ENCODE measurements at places on chromosomes 13 and 19. TPM values are rescaled to one million over a fixed set of nuclear protein-coding genes. Genes with fewer than 3 reads are reported as not detected.
A peak's percentile ranks its signal among the peaks of the same experiment; 100 is the strongest.

DNA sequence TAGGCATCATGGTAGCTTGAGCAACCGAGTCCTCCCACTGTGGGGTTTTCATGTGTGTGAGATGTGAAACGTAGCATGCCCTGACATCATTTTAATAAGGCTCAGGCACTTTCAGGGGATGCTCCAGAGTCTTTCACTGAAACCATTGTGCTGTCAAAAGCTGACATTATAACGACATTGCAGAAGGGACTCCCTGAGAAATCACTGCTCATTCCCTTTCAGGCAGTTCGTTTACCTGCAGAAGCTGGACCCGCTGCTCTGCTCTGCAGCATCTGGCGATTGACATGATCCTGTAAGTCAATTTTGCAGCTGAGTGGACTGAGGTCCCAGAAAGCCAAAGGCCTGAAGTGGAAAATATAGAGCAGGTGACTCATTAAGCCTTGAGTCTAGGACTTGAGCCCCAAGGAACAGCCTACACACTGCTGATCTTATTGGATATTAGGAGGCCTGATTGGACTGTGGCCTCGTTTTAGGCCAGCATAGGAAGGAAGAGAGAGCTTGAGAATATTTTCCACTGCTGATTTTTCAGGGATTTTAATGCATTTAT, 54.0 kb upstream of the CNMD start:
- no peak for DNase-seq

DNA sequence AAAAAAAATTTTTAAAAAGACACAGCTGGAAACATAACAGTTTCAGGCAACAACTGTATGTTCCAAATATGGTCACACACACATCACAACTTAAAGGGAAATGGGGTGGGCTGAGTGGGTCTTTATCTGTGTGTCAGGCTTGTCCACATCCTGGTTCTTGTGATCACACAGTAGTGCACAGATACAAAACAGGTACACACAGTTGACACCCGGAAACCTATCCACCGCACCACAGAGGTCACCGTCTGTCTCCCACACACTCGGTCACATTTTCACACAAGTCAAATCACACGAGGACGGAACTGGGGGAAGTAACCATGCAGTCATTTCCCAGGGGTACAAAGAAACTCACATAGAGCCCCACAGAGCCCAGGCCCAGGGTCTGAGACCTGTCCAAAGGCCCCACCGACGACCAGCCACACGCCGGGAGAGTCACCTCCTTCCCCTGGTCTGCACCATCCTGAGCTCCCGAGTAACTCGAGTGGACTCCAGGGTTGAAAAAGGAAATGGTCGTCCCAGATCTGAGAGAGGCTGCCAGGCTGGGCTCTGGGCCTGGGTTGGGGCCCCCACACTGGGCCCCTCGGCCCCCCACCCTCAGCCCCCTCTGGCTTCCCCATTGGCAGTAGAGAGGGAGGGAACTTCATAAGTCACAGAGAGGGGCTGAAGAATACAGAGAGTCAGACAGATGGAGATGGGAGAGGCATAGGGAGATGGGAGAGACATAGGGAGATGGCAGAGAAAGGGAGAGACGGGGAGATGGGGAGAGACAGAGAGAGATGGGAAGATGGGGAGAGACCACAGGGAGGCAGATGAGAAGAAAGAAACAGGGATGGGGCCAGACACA, 1.3 kb upstream of the PPAN start:
- peak; percentile 58 for DNase-seq

DNA sequence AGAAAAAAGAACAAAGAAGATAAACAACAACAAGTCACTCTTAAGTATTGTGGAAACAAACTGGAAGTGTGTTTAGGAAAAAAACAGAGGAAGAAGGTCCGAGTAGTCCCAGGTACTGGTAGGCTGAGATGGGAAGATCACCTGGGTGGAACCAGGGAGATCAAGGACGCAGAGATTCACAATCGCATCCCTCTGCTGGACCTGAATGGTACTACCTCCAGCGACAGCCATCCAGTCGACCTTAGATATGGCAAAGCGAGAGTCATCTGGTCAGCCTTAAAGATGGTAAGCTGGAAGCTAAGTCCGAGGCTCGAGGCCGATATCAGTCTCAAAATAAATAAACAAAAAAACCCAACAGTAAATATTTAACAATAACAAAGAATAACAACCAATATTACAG, 44.9 kb upstream of the ZNF91 start:
- no peak for DNase-seq

GRCh38 chr13:19183676-19184075, 2.1 kb upstream of the TUBA3C start:
- DNase-seq, result no peak

Gene GNG8
- total RNA-seq, result not detected

Gene ATP4B
- total RNA-seq, result not detected
